GDM1 (cell line): ENCODE measurements at places on chromosomes 11 and 22.
A peak's percentile ranks its signal among the peaks of the same experiment; 100 is the strongest.

GRCh38 chr11:120057595-120058581 lies 80.0 kb downstream of the TRIM29 start:
- no peak for DNase-seq

- DNase-seq, result no peak
Observed at GRCh38 chr11:1508986-1509385, 22.4 kb upstream of the MOB2 start.

DNA sequence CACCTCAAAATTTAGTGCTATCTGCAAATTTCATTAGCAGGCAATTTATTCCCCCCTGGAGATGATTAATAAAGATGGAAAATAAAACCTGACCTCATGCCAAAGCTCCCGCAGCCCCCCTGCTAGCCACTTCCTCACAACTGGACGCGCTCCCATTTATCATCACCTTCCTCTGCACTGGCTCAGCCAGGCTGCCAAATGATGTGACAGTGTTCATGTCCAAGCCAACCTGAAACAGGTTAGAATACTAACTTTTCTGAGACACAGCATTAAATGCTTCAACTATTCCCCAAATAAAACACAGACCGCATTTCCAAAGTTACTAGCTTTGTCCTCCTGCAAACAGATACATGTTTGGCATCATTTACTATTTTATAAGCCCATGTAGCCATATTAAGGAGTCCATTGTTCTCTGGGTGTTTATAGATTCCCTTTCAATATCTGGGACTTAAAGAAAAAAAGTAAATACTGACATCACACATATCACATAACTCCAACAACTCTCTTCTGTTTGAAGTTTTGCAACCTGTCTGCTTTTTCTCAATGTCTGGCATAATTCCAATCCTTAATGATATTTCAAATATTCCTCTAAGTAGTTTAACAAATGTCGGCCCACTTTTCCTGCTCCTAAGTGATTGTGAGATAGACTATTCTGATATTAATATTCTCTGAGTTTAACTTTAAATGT lies 829.7 kb upstream of the FAT3 start:
- DNase-seq, result no peak

GRCh38 chr11:117691516-117691915 lies 105.5 kb downstream of the DSCAML1 start:
- DNase-seq, result no peak

- no peak for DNase-seq
Observed at GRCh38 chr22:37183432-37184379, 4.3 kb downstream of the C1QTNF6 start.

- no peak for DNase-seq
Observed at GRCh38 chr11:120203626-120204025, 7.2 kb upstream of the OAF start.

- DNase-seq, result peak; percentile 18
Observed at GRCh38 chr11:122853971-122854446, 15.7 kb downstream of the CRTAM start.

GRCh38 chr11:79040348-79040747 lies 400.5 kb downstream of the TENM4 start:
- no peak for DNase-seq

DNA sequence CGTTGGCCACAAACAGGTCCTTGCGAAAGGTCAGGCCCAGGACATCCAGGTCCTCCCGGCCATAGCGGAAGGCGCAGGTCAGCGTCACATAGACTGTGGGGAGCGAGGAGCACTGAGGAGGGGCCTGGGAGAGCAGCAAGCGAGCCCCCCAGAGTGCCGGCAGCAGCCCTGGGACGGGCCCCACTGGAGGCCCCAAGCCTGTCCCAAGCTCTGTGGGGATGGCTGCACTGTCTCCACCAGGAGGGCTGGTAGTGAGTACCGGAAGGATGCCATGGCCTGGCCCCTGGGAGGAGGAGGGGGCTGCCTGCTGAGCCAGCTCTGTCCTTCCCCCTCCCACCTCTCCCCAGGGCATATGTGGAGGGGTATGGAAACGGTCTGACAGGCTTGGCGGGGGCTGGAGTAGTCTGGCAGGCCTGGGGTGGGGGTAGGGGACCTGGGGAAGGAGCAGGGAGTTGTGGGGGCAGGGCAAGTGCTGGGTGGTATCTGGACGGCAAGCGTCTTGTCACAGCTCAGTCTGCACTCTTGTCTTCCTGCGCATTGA lies 42.9 kb downstream of the TPBGL start:
- no peak for DNase-seq

- DNase-seq, result no peak
Observed at GRCh38 chr11:13229711-13230318, 47.8 kb upstream of the BMAL1 start.

- DNase-seq, result no peak
Observed at GRCh38 chr11:69156235-69156639, 502 bp downstream of the SMIM38 start.

DNA sequence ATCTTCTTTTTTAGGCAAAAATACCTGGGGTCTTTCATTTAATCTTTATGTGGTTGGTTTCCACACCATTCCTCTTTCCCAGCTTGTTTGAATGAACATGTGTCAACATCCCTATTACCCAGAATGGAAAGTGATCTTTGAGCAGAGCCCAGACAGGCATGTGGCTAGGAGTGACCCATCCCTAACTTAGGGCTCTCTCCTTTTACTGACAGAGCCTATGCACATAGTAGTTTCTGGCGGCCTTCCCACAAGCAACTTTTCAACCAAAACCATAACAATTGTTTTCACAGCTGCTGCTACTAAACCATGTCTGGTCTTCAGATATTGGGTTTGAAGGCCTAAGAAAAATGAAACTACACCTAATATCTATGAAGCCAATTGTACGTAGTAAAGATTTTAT lies 107.5 kb downstream of the TENM4 start:
- no peak for DNase-seq

DNA sequence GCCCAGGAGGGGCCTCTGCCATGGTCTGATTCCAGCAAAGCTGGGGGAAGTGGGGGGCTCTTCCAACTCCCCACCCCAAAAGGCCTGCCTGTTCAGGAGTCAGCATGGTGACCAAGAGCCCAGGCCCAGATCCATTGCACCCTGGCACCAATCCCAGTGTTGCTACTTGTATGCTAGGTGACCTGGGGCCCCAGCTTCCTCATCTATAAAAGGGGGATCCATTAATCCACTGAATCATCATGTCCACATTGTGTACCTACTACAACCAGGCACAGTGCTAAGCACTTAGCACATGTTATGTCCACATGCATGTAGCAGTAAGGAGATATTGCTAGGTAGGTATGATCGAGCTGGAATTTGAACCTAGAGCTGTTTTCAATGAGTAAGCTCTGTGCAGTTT lies 2.0 kb downstream of the SYT12 start:
- no peak for DNase-seq

- no peak for DNase-seq
Observed at GRCh38 chr22:19559956-19560355, 35.7 kb upstream of the CLDN5 start.

DNA sequence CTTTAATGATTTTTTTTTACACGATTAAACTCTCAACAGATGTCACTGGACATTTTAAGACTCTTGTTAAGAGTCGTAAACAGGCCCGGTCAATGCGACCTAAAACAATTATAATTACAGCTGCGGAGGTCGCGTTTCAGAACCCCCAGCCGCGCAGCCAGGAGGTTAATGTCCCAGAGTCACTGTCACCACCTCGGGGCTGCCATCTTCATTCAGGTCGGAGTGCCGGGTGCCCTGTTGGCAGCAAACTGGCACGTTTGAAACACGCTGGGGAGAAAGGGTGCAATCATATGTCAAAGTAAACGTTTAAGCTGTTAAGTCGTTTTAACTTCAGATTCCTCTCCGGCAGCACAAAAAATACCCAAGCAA lies 711 bp upstream of the PHF21B start:
- no peak for DNase-seq

- no peak for DNase-seq
Observed at GRCh38 chr11:10930972-10931760, 73.3 kb upstream of the ZBED5 start.

- no peak for DNase-seq
Observed at GRCh38 chr11:67054836-67055523, 1.7 kb upstream of the RHOD start.

DNA sequence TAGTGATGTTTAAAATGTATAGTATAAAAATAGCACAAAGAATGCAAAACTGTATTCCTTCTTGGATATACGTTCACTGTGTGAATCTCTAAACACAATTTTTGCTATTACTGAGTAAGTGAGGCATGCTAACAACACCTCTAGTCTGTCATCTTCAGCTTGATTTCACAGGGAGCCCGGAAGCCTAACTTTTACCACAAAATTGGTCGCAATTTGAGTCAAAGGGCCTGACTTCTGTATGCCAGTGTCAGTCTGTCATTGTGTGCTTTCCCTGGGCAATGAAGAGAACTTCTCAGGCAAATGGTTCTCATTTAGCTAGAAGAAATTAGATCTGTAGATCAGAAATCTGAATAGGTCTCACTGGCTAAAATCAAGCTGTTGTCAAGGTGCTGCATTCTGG lies 1059.5 kb downstream of the FAM181B start:
- no peak for DNase-seq

- DNase-seq, result no peak
Observed at GRCh38 chr11:78109081-78110015, 29.7 kb upstream of the NDUFC2 start.

DNA sequence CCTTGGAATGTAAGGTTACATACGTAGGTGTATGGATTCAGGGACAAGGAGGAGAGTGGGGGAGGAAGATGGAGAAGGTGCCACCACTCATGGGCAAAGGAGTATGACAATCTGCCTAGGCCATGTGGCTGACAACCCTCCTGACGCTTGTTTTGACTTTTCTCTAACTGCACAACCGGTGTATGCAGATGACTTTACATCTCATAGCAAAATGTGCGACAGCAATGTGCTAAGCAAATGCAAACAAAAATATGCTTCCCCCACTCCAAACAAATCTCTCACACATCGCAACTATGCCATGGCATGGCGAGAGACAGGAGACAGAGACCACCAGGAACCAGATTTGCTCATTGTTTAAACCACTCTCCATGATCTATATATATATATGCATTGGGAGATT lies 191.8 kb downstream of the BLID start:
- no peak for DNase-seq

GRCh38 chr11:109729761-109730160 lies 307.8 kb downstream of the C11orf87 start:
- no peak for DNase-seq

- no peak for DNase-seq
Observed at GRCh38 chr11:76739798-76740197, 43.4 kb upstream of the TSKU start.

DNA sequence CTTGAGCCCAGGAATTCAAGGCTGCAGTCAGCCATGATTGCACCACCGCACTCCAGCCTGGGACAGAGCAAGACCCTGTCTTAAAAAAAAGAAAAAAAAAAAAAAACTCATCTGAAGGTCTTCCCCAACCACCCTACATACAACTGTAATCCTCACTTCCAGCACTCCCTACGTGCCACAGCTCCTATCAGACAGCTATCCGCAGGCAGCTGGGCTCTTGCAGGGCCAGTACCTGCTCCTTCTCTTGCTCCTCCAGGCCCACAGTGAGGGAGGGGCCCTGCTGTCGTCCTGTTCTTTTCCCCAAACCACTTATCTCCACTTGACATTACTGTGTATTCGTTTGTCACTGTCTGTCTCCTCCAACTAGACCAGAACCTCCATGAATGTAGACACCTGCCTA lies 156.1 kb upstream of the NECTIN1 start:
- DNase-seq, result no peak

- DNase-seq, result no peak
Observed at GRCh38 chr22:42635531-42635930, 4.9 kb downstream of the ATP5MGL start.

DNA sequence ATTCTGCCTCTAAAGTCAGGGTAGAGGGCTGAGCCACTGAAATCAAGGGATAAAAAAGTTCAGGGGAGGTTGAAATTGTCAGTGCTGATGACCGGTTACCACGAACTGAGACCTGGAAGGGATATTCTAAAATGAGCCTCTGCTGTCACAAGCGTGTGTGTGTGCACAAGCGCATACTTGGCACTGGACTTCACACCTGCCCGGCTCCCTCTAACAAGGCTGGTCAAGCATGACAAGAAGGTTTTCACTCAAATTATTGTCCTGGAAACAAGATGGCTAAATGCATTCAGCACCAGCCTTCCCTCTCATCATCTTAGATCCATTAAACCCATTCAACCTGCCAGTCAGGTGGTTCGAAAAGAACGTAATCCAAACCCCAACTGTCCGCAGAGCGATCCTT lies 54.8 kb upstream of the CECR2 start:
- DNase-seq, result no peak

- DNase-seq, result no peak
Observed at GRCh38 chr11:68756171-68756766, 4.9 kb upstream of the TESMIN start.

GRCh38 chr11:60193687-60194433 lies 11.0 kb upstream of the MS4A6A start:
- DNase-seq, result peak; percentile 30

GRCh38 chr11:931385-931784 lies 5.7 kb downstream of the AP2A2 start:
- no peak for DNase-seq

DNA sequence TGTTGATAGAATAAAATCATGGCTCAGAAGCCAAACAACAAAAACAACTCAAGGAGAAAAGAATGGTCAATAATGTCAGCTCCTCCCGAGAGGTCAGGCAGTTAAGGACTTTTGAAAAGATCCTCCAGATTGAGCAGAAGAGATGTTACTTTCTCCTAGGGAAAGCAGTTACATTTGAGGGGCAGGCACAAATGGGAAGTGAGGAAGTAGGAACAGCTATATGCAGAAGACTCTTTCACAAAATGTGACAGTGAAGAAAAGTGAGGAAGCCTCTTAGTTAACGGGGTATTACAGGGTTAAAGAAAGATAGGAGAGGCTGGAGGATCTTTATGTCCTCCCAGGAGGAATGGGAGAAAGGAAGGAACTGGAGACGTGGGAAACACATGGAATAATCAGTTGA lies 3.4 kb downstream of the DCHS1 start:
- DNase-seq, result no peak

- no peak for DNase-seq
Observed at GRCh38 chr11:70796648-70797227, 398.4 kb downstream of the CTTN start.

DNA sequence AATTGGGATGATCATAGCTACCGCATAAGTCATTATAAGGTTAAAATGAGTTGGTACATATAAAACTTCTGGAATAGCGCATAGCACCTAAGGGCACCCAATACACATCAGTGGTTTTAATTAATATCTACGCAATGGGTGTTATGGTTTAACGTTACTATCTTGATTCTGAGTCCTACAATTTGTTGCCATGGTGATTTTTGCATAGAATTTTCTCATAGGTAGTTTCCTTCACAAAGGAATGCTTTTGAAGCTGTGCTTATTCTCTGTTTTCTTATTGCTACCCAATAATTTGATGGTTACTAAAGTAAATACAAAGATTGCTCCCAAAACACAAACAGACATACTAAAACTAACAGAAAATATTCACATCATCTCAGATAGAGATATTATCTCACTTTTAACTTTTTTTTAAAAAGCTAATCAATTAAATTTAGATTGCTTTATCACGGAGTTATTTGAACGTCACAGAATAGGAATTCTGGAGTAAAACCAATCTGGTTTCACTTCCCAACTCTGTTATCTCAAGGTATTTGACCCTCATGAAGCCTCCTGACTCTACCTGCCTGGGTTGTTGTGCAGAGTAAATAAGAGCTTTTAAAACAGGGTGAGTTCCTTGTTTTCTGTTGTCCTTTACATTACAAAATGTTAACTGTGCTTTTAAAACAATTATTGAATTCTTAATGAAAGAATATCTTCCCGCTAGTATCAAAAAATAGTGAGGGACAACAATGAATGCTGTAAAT lies 635.5 kb upstream of the CCDC90B start:
- DNase-seq, result no peak

GRCh38 chr11:70116386-70117065 lies 38.4 kb downstream of the ANO1 start:
- DNase-seq, result no peak
